ENCODE measurements at places on chromosomes 5 and 9.

GRCh38 chr9:130979591-130980385 lies 29.2 kb upstream of the LAMC3 start:
- H3K27ac ChIP-seq, result no peak overlapping the region
- no peaks in the 10 kb centered on the region for H3K27me3 ChIP-seq
- H3K4me1 ChIP-seq, result no peaks in the 10 kb centered on the region
- DNase-seq, result no peak
- no peaks in the 10 kb centered on the region for H3K36me3 ChIP-seq

DNA sequence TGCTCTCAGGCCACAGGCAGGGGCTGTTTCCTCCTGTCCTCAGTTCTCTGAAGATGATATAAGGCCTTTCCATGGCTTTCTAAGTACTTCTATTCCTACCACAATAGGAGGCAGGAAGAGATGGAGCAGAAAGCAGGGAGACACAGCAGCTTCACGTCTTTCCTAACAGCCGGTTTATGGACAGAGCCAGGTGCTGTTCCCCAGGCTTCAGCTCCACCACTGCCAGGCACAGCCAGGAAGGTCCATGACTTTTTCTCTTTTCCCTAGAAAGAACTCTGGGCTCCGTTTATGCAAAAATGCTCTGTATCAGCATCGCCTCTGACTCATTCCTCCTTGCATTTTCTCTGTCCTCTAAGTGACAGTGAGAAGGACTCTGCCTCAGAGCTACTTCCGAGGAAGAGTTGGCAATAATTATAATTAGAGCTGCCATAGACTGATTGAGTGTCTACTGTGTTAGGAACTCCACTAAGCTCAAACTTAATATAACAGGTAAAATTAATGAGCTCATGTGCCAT lies 478.5 kb downstream of the RASEF start:
- DNase-seq, result no peak
- no peaks in the 10 kb centered on the region for H3K36me3 ChIP-seq
- H3K4me1 ChIP-seq, result no peaks in the 10 kb centered on the region
- H3K27me3 ChIP-seq, result no peaks in the 10 kb centered on the region

GRCh38 chr9:113650207-113651131 lies 186.9 kb downstream of the RGS3 start:
- H3K36me3 ChIP-seq, result no peaks in the 10 kb centered on the region

DNA sequence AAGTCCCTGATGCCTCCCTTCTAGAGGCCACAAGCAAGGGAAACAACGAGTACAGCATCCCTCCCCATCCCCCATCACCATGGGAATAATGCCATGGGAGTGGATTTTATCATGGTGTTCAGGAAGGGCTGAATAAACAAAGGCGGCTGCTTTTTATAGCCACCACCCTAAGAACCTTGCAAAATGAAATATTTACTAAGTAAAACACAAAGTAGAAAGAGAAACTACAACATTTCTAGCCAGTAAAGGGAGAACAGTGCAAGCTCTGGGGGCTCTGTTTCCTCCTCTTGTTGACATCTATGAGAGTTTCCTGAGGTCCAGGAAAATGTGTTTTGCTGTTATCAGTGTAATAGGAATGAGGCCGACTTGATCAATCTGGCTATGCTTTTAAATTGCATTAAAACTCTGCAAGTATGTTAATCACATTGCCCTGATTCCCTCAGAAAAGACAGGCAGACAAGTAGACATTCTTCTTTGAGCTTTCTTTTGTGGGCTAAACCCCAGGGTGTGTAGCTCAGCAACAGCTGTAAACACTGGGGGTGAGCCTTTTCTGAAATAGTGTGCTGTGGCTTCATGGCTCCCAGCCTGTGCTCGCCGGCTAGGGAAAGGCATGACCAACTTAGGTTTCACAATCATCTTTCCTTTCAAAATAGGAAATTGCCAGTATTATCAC lies 31.1 kb downstream of the SV2C start:
- no peaks in the 10 kb centered on the region for H3K36me3 ChIP-seq
- no peak overlapping the region for H3K4me3 ChIP-seq
- H3K27ac ChIP-seq, result no peak overlapping the region
- H3K27me3 ChIP-seq, result no peaks in the 10 kb centered on the region

DNA sequence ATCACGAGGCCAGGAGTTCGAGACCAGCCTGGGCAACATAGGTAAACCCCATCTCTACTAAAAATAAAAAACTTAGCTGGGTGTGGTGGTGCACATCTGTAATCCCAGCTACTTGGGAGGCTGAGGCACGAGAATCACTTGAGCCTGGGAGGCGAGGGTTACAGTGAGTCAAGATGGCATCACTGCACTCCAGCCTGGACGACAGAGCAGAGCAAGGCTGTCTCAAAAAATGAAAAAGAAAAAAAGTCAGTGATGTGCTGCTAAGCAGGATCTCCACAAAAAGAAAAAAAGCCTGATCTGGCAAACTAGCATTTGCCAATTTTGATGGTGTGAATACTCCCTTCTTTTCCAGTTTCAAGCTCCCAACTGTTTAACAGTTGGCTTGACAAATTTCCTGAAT lies 21.9 kb downstream of the F2R start:
- H3K27me3 ChIP-seq, result no peaks in the 10 kb centered on the region
- H3K4me1 ChIP-seq, result peaks cover 6% of the 10 kb centered on the region
- no peak overlapping the region for H3K4me3 ChIP-seq

DNA sequence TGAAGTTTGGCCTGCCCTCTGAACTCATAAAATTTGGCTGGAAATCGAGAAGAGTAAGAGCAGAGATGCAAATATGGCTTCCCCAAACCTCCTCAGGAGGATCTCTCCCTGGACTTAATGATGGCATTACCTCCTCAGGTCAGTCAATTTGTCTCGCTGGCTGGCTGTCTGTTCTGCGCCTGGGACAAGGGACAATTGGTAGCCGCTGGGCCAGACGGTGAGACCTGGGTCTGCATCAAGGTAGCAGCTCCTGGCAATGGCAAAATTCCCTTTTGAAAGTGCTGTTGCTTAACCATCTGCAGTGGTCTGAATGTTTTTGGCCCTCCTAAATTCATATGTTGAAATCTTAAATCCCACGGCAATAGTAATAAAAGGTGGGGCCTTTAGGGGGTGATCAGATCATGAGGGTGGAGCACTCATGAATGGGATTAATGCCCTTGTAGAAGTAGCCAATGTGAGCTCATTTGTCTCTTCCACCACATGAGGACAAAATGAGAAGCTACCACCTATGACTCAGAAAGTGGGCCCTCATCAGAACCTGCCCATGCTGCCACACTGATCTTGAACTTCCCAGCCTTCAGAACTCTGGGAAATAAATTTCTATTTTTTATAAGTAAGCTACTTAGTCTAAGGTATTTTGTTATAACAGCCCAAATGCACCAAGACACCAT lies 439.3 kb upstream of the KLF4 start:
- peak; percentile 25 for DNase-seq
- H3K27ac ChIP-seq, result no peak overlapping the region
- no peaks in the 10 kb centered on the region for H3K4me1 ChIP-seq
- H3K27me3 ChIP-seq, result no peaks in the 10 kb centered on the region
- H3K36me3 ChIP-seq, result no peaks in the 10 kb centered on the region

GRCh38 chr5:43332401-43332800 lies 19.2 kb upstream of the HMGCS1 start:
- H3K27ac ChIP-seq, result no peak overlapping the region
- no peaks in the 10 kb centered on the region for H3K4me1 ChIP-seq
- H3K4me3 ChIP-seq, result no peak overlapping the region

DNA sequence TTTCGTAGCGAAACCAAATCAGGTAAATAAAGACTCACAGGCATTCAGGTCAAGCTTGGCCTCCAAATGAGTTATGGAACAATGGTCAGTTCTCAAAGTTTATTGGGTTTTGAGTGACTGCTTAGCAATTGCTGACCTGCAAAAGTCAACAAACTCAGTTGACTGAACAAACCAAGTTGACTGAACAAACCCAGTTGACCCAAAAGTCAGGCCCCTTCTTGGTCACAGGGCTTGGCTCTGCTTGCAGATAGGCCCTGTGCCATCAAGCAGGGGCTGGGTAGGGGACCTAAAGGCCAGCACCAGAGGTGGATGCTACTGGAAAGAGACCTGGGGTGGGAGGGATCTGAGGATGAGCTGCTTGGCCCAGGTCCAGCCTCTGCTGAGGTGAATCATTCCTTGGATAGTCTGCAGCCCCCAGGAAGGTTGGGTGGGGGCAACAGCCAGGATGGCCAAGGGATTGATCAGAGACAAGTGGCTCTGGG lies 64.6 kb downstream of the GADD45G start:
- no peak overlapping the region for H3K27ac ChIP-seq
- H3K4me3 ChIP-seq, result no peak overlapping the region
- H3K4me1 ChIP-seq, result no peaks in the 10 kb centered on the region
- no peaks in the 10 kb centered on the region for H3K27me3 ChIP-seq
- no peak for DNase-seq

GRCh38 chr5:145598184-145598583 lies 237.0 kb downstream of the PRELID2 start:
- H3K27me3 ChIP-seq, result no peaks in the 10 kb centered on the region
- H3K4me1 ChIP-seq, result no peaks in the 10 kb centered on the region
- H3K27ac ChIP-seq, result no peak overlapping the region
- no peak overlapping the region for H3K4me3 ChIP-seq
- no peaks in the 10 kb centered on the region for H3K36me3 ChIP-seq

DNA sequence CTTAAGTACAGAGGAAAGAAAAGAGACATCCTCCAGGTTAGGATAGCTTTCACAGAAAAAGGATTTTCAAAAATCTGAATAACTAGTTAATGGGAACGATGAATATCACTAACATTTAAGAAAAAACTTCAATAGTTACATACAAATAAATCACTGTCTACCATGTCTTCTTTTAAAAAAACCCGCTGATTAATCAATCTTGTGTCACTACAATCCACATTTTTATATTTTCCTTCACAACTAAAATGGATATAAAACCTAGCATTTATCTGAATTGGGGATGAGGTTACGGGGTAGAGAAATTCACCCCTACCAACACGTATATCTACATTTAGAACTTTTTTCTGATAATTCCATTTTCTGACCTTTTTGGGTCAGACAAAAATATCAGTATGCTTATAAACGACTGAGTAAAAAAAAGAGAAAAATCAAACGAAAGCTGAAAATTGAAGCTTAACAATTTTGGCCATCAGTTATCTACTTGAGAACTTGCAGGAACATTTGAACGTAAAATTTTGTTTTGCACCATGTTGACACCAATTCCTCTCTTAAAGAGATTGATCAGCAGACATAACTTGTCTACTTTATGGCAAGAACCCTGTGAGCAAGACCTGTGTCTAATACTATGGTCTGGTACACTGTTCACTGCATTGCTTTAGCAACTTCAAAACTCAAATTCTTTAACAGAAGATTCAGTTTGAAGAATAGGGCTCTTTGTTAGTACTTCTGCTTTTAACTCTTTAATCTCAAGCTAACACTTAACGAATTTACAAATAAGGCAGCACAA lies 4.8 kb downstream of the NR3C1 start:
- no peaks in the 10 kb centered on the region for H3K36me3 ChIP-seq
- peak overlapping the region; percentile 98 for H3K27ac ChIP-seq
- H3K4me1 ChIP-seq, result peaks cover 19% of the 10 kb centered on the region
- peak overlapping the region; percentile 78 for H3K4me3 ChIP-seq
- H3K27me3 ChIP-seq, result no peaks in the 10 kb centered on the region

DNA sequence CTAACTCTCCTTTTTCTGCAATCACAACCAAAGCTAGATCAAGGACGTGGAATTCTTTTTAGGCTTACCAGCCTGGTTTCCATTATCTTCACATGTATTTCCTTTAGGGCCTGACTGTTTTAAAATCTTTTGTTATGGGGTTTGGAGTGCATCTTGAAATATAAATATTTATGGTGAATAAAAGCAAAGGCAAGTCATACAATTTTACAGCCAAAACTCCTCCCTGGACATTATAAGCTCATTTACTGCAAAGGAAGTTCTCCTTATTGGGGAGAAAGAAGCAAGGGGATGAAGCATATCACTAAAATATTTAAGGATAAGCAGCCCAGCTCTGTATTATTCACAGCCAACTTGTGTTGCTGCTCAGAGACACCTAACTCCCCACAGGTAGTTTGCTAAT lies 132.2 kb upstream of the TARS1 start:
- no peaks in the 10 kb centered on the region for H3K36me3 ChIP-seq
- H3K4me1 ChIP-seq, result peaks cover 45% of the 10 kb centered on the region
- no peak overlapping the region for H3K27ac ChIP-seq
- H3K27me3 ChIP-seq, result no peaks in the 10 kb centered on the region

DNA sequence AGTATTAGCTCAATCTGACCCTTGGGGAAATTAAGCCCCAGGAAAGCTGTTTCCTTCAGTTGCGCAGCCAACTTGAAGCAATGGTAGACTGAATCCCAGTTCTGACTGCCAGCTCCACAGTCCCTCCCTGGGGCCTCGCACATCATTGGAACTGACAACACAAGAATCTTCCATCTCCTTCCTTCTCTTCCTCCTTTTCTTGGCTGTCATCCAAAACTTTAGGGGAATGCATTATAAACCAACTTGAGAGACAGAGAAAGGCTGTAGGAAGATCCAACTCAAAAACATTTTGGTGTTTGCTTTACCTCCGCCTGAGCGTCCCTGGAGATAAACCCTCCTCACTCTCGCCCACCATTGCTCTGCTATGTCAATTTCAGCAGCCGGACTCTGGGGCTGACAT lies 16.6 kb downstream of the KCNIP1 start:
- H3K27ac ChIP-seq, result no peak overlapping the region
- H3K4me3 ChIP-seq, result no peak overlapping the region

DNA sequence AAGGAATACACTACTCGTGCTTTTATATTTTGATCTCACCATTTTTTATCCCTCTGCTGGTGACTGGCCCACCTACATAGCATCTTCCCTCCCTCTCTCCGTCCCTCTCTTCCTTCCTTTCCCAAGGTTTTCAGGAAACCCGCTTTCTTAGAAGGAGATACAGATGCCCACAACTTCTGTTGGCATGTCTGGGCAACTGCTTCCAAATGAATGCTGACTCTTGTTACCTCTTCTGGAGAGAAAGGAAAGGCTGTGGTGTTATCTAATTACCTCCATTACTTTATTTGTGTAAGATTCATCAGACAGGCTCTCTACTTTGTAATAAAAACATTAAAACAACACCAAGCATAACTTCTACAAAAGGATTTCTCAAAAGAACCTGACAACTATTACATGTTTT lies 20.2 kb downstream of the FANCC start:
- H3K27me3 ChIP-seq, result no peaks in the 10 kb centered on the region
- H3K27ac ChIP-seq, result no peak overlapping the region
- no peaks in the 10 kb centered on the region for H3K36me3 ChIP-seq
- H3K4me3 ChIP-seq, result no peak overlapping the region

- H3K4me1 ChIP-seq, result no peaks in the 10 kb centered on the region
- H3K27ac ChIP-seq, result no peak overlapping the region
- DNase-seq, result no peak
Observed at GRCh38 chr5:41071975-41072374, 833 bp upstream of the MROH2B start.

DNA sequence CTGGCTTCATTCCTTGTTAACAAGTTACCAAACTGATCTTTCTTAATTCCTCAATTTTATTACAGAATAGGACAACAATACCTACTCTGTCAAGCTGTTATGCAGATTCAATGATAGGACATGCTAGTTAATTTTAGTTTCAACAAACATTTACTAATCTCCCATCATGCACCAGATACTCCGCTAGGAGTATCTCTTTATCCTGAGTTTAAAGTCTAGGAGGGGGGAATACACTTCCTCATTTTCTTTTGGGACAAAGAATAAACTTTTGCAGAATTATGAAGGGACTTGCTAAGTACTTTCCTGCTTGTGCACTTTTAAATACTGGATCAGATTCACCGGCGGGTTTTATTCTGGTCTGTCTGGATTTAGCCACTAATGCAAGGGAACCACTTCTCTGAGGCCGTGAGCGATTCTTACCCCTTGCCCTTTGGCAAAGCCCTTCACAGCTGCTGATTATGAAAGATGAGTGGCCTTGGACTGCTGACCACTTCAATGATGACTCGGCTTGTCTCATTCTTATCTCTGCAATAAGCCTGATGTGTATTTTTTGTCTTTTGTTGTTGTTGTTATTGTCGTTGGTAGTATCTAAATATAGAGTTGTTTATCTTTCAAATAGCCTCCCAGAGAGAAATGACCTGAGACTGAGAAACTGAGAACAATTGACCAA lies 73.9 kb downstream of the RMI1 start:
- no peak overlapping the region for H3K27ac ChIP-seq
- H3K4me1 ChIP-seq, result no peaks in the 10 kb centered on the region
- H3K4me3 ChIP-seq, result no peak overlapping the region
- no peaks in the 10 kb centered on the region for H3K36me3 ChIP-seq
- no peaks in the 10 kb centered on the region for H3K27me3 ChIP-seq
